ENCODE measurements at places on chromosomes 4 and X.
A peak's percentile ranks its signal among the peaks of the same experiment; 100 is the strongest.

GRCh38 chr4:6009452-6009851, 8.8 kb downstream of the C4orf50 start:
- DNase-seq: no peak

DNA sequence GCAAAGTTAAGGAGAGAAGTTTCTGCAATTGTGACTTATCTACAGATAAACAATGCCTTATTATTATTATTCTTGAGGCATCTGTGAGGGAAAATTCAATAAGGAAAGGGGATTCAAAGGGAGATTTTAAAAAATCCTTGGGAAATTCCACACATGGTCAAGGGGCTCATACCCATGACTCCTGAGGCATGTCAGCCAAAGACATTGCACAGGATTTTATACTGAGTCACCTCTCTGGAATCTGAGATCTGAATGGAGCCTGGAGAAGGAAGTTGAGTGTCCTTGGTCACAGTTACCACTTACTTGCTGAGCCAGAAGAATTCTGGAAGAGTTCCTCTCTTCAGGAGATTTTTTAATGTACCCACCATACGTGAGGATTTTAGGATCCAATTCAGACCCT, 14.4 kb upstream of the CXCL8 start:
- DNase-seq: no peak

- no peak for DNase-seq
Measured at GRCh38 chr4:182700362-182701160, 216.6 kb downstream of the DCTD start.

GRCh38 chrX:38578167-38578566, 16.8 kb downstream of the TSPAN7 start:
- DNase-seq: no peak

DNA sequence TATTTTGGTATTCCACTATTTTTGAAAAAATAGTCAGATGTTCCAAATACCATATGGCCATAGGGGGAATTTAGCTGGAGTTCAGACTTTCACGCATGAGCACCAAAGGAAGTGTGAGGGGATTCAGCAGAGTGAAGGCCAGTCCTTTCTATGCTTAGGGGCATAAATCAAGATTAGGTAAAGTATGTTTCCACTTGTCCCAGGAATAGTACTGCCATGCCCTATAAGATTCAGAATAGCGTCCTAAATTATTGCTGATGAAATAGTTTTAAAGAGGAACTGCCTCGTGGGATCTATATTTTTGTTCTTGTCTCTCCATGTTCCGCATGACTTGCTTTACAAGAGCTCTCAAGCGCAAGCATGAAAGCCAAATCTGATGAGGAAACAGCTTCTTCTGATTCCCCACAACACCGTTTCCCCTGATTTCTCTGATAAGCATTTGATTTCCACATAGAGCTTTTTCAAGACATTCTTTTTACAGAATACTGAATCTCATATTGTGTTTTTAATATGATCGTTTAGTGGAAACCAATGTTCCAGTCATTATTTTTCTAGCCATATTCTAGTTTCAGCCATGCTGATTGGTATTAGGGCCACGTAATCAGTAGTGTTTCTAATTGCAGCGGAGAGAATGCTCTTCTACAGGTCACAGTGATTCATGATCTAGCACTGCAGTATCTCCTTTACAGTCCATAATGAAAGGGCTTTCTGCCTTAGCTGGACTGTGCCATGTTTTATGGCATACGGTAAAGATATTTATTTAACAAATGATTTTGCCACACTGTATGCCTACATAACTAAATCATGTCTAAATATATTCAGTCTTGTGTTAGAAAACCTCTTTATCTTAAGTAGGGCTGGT, 492.3 kb downstream of the CENPC start:
- no peak for DNase-seq

GRCh38 chr4:158666892-158667291, 4.8 kb downstream of the C4orf46 start:
- no peak for DNase-seq

DNA sequence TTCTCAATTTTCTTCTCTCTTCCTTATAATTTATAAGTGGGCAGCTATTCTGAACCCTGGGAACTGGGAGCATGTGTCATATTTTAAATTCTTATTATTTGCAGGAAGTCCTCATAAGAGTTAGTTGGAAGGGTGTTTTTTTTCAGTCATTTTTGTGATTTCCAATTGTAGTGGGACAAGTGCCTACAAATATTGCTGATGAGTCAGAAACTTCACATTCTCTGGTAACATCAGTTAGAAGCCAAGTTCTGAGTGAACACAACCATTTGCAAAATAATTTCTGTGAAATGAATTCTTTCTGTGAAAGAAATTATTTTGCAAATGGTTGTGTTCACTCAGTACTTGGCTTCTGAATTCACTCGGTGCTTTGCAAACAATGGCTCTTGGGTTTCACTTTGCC, 20.8 kb upstream of the NWD2 start:
- no peak for DNase-seq

GRCh38 chrX:24876530-24877287, 139.1 kb downstream of the ARX start:
- no peak for DNase-seq

DNA sequence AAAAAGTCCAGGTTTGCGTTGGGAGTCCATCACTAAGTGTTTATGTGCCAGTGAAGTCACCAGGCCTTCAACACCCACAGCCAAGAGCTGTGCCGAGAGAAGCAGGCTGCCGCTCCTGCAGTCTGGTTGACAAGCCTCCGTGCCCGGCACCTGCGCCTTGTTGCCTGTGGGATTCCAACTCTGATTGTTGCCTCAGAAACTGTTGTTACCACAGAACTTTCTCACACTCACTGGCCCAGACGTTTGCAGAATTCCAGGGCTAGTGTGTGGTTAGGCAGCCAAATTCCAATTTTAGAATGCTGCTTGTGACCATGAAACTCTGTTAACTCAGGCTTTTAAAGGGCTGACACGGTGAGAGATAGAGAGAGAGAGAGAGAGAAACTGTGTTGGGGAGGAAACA, 119.5 kb upstream of the LIMCH1 start:
- no peak for DNase-seq

- no peak for DNase-seq
Measured at GRCh38 chr4:17276776-17277175, 235.1 kb downstream of the QDPR start.

DNA sequence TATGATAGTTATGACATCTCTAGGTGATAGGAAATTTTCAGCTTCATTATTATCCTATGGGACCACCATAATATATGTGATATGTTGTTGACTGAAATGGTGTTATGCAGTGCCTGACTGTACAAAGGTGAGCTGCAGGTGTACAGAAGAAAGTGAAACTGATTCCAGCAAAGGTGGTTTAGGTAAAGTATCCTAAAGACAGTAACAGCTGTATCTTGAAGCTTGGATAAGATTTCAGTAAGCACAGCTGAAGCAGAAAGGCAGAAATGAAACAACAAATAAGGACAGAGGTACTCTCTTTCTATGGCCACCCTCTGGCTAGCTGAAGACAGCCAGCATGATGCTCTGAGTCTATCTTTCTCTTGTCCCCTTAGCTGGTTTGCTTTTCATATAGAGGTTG, 30.0 kb upstream of the PGK1 start:
- DNase-seq: no peak

GRCh38 chr4:141810712-141811375, 174.5 kb downstream of the IL15 start:
- DNase-seq: no peak

- no peak for DNase-seq
Measured at GRCh38 chr4:62156205-62156604, 956.1 kb downstream of the ADGRL3 start.

GRCh38 chr4:128452415-128452814, 164.8 kb upstream of the PGRMC2 start:
- DNase-seq: no peak

DNA sequence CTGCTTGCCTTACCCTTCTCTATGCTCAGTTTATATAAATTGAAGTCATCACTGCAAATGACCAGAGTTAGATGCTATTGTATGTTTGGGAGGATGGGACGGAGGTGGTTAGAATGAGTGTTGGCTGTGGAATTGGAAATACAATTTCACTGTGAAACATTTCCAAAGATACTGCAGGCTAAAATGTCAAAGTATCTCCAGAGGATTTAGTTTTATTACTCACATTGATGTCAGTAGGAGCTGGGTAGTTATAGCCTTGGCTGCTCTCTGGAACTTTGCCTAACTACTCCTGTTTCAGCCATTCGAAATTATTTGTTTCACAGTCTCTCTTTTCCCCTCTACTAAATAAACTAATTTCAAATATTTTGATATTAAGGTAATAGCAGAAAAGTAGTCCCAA, 92.6 kb upstream of the PPP3CA start:
- DNase-seq: no peak

- no peak for DNase-seq
Measured at GRCh38 chr4:153154007-153154975, 50.0 kb upstream of the TRIM2 start.

- no peak for DNase-seq
Measured at GRCh38 chrX:131477498-131477897, 66.4 kb upstream of the OR13H1 start.

GRCh38 chrX:84205276-84205675, 17.3 kb upstream of the RPS6KA6 start:
- DNase-seq: no peak

- no peak for DNase-seq
Measured at GRCh38 chr4:32147446-32148085, 1427.4 kb downstream of the PCDH7 start.

GRCh38 chrX:110412971-110413726, 54.5 kb downstream of the RTL9 start:
- peak; percentile 48 for DNase-seq
